ENCODE measurements at places on chromosomes 3 and 15. TPM values are rescaled to one million over a fixed set of nuclear protein-coding genes. Genes with fewer than 3 reads are reported as not detected.

DNA sequence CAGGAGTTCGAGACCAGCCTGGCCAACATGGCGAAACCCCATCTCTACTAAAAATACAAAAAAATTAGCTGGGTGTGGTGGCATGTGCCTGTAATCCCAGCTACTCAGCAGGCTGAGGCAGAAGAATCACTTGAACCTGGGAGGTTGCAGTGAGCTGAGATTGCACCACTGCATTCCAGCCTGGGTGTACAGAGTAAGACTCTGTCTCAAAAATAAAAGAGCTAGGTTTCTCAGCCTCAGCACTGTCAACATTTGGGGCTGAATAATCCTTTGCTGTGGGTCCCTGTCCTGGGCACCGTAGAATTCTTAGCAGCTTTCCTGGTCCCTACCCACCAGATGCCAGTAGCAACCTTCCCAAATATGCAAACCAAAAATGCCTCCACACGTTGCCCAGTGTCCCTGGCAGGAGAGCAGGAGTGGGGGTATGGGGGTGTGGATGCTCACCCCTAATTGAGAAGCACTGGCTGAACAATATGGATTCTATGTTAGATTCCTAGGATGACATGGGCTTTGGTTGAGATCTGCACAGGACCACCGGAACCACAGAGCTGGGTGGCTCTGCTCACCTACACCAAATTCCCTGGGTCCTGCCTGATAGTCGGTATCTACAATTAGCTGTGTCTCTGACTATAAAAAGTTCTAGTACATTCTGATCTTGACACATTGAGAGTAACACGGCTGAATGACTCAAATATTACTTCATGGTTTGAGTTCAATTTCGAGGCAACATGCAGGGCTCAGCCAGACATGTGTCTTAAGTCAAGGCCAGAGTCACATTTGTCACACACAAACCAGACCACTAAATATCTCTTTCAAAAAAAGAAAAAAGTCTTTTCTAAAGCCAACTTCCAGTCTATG is 577.0 kb upstream of the MDFIC2 start:
- no peak for DNase-seq

GRCh38 chr3:42032693-42033349 is 58.3 kb upstream of the TRAK1 start:
- DNase-seq, result peak; percentile 94

- no peak for DNase-seq
Observed at GRCh38 chr3:135891121-135891520, 74.4 kb upstream of the PPP2R3A start.

- DNase-seq, result no peak
Observed at GRCh38 chr3:123412076-123412475, 36.8 kb downstream of the ADCY5 start.

GRCh38 chr3:170344971-170345370 is 12.5 kb upstream of the SKIL start:
- no peak for DNase-seq

The EPM2AIP1 gene
- total RNA-seq, result 19.9 TPM

DNA sequence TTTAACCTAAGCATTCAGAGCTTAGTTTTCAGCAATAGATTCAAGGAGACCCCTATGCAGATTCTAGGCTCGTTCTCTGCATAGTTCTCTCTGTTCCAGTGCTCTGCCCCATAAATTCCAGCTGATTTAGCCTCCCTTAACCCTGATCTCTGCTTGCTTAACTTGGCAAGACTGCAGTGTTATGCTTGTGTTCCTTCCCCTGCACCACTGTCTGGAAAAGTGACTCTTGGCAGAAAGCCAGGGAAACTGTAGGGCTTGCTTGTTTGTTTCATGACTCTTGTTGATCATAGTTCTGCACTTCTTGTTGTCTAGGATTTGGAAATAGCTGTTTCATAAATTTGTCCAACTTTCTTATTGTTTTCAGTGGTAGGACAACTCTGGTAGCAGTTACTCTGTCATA is 40.1 kb downstream of the ANAPC13 start:
- DNase-seq, result no peak

The CLDN1 gene
- 0.46 TPM for total RNA-seq

DNA sequence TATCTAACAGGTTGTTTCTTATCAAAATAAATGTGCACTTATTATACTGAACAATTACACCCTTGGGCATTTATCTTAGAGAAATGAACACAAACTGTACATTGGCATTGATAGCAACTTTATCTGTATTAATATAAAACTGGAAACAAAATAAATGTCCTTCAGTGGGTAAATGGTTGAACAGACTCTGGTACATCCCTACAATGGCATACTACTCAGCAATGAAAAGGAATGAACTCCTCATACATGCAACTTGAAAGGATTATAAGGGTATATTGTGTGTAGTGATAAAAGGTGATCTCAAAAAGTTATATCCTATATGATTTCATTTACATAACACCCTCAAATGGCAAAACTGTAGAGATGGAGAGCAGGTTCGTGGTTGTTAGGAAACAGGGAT is 23.7 kb upstream of the DLG1 start:
- no peak for DNase-seq

- peak; percentile 43 for DNase-seq
Observed at GRCh38 chr3:127441764-127442163, 148.8 kb downstream of the TPRA1 start.

DNA sequence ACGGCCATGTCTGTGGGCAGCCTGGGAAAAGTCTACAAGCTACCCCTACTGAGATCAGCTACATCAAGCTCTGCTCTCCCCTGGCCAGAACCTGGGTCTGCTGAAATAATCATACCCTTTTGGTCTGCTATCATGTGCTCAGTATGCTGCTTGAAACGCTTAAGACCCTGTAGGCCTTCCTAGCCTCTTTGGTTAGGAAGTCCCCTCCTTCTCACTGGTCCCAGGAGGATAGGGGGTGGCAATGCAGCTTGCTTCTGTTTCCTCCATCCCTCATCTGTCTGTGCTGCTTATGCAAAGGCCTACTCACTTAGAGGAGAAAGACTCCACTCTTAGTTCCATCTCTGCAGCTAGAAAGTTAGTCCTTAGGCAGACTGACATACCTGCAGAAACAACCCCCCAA is 118.2 kb upstream of the RASGRP1 start:
- no peak for DNase-seq

The SSUH2 gene
- total RNA-seq, result 0.24 TPM

The SLC4A7 gene
- total RNA-seq, result 50.2 TPM
